Fibroblast of skin of left biceps (primary cell): ENCODE measurements at places on chromosomes 1 and 21.

- DNase-seq, result no peak
Measured at GRCh38 chr1:111736548-111737215, 2.5 kb downstream of the INKA2 start.

DNA sequence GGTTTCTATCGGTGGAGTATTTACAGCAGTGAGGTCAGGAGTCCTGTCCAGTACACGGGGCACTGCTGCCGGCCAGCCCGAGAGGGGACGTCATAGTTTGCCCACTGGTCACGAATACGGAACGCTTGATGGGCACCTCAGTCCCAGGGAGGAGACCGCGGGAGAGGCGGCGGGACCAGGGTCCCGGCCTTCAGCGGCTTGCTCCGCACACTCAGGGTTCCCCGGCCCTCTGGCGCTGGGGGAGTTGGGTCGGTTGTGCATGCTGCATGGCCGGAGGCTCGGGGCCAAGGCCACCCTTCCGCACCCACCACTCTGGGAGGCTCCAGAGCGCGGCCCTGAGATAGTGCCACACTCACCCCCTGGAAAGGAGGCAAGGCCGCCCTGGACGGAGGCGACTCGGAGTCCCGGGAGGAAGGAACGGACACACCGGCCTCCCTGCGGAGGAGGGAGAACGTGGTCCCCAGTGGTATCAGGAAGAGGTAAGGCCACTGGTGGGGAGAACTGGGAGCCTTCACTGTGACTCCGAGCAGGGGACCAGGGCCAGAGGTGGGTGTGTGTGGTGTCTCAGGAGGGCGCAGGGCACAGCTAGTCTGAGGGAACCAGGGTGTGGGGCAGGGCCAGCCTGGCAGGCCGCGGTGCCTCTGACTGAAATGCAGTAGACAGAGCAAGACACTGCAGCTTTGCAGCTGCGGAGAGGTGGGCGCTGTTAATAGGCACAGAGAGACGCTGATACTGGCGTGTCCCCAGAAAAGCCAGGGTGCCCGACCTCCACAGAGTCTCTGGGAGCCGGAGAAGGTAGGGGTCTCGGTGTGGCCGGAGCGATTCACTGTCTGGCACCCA, 28.6 kb upstream of the PRSS38 start:
- DNase-seq, result no peak

DNA sequence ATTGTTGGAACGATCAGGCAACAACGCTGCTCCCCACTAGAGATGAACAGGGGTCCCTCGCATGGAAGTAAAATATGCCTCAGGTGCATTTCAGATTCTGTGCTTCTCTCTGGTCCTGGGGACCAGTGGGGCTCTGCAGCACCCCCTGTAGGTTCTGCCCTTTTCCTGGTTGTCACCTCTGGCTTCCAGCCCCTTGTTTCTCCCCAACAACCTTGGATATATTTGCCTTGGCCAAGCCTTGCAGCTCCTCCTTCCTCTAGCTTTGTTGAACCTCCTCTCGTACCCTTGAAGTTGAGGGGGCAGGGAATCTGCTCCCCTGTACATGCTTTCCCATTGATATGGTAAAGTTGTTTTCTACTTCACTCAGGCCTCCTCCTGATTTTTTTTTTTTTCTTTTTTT, 5.4 kb upstream of the RGSL1 start:
- DNase-seq, result no peak

GRCh38 chr21:37514038-37514667, 147.6 kb downstream of the DYRK1A start:
- DNase-seq, result no peak

DNA sequence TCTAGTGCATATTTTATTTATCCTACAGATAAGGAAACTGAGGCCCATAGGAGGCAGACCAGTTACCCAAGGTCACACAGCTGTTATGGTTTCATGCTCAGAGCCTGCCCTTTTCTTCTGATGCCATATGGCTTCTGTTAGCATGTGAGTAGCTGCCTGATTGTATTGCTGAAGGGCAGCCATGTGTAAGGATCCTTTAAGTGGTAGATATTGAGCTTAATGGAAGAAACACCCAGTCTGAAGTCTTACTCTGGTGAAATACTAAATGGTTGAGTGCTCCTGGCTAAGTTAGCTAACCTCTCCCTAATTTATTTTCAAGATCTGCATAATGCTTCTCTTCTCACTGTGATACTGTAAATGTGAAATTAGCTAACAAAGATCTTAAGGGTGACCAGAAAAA, 30.9 kb downstream of the ADAMTS5 start:
- DNase-seq, result no peak

DNA sequence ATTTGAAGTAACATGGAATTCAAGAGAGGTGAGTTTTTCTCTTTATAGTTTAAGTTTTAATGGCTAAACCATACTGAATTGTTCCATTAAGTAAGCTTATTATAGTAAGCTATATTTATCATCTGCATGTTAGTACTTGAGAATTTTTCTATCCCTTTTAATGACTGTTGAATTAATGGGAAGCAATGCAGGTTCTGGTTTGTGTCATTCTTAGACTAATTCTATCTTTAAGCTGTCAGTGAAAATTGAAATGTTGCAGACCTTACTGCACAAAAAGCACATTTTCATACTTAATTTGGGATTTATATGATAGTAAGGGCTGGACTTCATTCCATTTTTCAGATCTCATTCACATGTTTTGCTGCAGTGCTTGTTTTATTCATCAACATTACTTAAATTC, 25.9 kb downstream of the SRSF11 start:
- no peak for DNase-seq

DNA sequence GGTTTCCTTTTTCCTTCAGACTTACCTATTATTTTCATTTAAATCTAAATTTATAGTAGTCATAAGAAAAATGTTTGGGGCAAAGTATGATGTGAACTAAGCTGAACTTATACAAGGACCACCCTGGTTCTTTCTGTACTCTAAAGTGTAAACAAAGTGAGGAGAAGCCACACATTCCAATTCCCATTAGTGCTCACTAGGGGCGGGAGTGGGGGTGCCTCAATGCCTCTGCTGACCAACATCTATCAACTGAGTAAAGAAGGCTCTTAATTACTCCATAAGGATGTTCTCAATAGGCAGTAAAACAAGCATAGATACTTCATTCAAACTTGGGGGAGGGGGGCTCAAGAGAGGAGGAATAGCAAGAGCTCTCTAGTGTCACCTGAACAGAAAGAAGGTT, 151.7 kb downstream of the CDC42BPA start:
- DNase-seq, result no peak

DNA sequence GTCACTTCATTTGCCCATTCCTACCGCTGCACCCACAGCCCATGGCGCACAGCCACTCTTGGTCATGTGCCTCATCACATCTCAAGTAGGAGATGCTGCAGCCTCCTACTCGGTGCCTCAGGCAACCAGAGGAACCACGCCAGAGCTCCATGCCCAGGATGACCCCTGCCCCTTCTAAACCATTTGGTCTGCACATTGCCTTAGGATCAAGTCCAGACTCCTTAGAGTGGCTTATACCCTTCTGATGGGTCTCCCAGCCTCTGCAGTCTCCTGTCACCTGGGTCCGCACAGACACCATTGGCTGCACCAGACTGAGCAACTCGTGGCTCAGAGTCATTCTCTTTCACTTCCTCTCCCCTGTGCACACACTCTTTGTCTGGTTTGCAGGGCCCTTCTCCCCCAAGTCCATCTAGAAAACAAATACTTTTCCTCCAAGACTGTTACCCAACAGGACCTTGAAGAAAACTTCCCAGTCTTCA, 2.2 kb upstream of the ADORA3 start:
- DNase-seq, result no peak

- no peak for DNase-seq
Measured at GRCh38 chr1:212062832-212063438, 27.4 kb downstream of the DTL start.

GRCh38 chr1:180691322-180691913, 59.6 kb downstream of the XPR1 start:
- no peak for DNase-seq

DNA sequence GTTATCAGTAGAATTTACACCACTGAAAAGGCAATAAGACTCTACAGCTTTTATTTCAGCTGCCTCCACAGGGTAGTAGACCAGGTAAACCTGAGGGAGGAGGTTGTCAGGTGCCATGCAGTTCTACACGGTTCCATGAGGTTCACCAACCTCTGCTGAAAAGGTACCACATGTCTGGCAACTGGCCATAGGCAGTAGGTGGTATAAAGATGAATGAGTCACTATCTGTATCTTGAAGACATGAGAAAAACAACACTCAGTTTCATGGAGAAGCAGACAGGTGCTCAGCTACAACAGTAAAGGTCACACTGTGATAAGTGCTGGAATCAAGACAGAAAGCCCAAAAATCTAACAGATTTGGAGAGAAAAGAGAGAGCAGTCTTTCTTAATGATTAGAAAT, 145.4 kb downstream of the PTGER3 start:
- no peak for DNase-seq

GRCh38 chr21:33855190-33855589, 60.4 kb downstream of the ATP5PO start:
- no peak for DNase-seq

DNA sequence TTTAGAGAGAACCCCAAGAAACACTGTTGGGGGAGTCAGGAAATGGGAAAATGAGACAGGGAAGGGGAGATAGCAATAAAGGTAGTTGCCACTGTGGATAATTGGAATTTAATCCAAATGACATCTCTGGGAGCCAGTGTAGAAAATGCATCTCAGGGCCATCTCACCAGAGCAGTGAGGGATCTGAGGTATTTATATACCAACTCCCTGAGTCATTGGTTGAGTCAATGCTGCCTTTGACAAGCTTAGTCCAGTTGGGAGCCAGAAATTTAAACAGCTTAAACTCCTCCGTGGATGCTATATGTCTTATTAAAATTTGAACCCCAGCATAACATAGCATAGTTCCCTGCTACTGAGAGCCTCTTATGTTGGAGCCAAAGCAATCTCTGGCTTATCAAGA, 140.3 kb downstream of the SLC30A10 start:
- no peak for DNase-seq

DNA sequence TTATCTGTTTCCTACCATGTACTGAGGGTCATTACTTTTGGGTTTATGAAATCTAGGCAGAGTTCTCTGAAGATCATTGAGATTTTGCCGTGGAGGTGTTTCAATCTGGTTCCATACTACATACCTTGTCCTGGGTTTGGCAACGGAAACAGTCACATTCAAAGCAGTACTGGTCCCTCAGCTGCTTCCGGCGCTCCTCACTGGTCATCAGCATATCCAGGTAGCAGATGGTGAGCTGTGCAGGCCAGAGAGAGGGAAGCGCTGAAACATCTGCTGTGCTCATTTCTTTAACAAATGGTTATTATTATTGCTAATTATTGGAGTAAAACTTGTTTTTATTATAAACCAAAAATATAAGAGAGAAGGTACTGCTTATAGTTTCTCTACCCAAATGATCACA, 591.7 kb downstream of the SMYD3 start:
- no peak for DNase-seq

DNA sequence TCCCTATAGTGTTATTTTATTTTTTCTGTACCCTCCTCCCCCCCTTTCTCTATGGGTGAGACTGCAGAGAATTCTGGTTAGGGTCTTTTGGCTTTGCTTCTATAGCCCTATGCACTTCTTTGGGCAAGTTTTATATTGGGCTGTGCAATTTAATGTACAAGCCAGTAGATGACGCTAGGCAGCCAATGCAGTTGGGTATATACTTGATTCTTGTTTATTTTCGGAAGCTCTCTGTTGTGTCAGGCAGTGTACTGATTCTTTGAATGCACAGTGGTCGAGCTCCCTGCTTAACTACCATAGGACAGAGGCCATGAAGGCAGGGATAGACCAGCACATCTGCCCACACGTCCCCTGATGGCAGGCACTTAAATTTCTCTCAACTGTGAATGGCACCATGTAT, 34.1 kb upstream of the GPR52 start:
- DNase-seq, result no peak

DNA sequence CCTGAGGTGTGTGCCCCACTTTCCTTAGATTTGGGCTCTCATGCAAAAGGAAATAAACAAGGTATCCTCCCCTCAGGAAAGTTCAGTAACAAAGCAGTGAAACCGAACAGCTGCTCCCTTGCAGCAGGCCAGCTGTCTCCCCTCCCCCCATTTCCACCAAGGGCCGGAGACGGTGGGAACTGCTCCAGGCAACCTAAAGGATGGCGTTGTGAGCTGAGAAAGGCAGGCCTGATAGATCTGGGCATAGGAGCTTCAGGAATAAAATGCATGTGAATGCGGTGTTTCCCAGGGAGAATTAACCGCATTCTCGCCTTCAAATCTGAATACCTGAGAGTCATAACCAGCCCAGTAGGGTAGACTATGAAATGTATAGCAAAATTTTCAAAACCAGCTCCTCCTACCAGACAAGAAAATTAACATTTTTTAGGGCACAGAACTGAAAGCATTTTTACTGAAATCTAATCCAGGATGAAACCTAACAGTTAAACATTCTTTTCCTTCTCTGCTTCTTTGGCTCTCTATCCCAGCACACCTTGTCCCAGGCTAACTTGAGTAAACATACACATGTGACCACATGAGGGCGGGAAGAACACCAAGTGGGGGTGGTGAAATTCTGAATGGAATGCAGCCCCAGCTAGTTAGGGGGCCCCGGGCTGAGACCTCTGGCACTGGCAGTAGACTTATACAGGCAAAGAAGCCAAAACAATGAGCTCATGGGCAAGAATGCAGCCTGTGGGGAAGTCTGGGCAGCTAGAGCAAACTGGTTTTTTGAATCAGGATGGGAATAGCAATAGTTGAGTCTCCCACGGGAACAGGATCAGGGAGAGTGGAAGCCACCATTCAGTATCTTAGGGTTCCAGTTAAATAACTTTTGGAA, 11.5 kb downstream of the MCL1 start:
- DNase-seq, result peak; percentile 80

DNA sequence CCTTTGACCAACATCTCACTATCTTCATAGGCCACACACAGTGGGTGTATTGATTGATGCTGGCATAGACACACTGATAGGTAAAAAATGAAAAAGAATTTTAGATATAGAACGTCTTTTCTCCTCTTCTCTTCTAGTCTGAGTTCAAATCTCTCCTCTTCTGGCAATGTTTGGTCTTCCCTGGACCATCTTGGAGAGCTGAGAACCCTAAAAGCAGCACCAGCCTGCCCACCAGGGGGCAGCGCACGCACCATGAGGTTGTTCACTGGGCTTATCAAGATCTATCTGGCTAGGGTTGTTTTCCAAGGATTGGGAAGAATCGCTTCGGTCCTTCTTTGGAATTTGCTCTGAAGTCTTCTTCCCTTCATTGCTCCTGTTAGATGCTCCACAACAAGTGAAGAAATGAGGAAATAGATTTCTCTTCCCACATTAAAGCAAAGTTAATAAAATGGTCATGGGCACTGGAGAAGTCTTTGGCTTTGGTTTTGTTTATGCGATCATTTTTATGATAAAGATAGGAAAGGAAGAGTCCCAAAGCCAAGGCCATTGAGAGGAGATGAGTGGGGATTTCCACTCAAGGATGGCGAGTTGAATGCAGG, 104.0 kb upstream of the OLIG2 start:
- DNase-seq, result no peak
